ENCODE measurements at places on chromosomes 5 and 9.

GRCh38 chr5:36874465-36874864 is 2.1 kb upstream of the NIPBL start:
- peak; percentile 12 for DNase-seq

GRCh38 chr9:90907790-90908189 is 106.2 kb downstream of the SYK start:
- no peak for DNase-seq

DNA sequence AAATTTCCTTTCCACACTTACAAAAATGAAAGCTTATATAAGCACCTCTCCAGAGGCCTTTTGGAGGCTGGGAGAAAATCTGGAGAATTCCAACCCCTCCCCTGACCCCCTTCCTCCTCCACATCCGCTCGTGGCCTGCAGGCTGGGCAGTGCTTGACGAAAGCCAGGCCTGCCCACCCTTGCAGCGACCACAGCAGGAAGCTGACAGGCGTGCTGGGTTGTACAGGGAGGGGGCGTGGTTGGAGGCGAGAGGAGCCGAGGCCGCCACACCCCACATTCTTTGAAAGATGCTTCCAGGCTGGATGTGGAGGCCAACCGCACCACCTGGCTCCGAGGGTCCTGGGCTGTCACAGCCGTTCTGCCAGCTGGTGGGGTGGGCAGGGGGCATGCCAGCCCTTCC is 47.8 kb upstream of the IER5L start:
- peak; percentile 78 for DNase-seq

DNA sequence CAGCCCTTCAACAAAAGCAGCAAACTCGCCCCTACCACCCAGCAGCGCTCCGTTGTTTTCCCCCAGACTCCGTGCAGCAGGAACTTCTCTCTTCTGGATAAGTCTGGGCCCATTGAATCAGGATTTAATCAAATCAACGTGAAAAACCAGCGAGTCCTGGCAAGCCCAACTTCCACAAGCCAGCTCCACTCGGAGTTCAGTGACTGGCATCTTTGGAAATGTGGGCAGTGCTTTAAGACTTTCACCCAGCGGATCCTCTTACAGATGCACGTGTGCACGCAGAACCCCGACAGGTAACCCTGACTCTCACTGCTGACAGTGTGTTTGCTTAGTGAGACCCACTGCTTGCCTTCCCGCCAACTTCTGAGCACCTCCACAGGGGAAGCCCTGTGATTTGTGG is 81.8 kb downstream of the PRDM6 start:
- DNase-seq = no peak

DNA sequence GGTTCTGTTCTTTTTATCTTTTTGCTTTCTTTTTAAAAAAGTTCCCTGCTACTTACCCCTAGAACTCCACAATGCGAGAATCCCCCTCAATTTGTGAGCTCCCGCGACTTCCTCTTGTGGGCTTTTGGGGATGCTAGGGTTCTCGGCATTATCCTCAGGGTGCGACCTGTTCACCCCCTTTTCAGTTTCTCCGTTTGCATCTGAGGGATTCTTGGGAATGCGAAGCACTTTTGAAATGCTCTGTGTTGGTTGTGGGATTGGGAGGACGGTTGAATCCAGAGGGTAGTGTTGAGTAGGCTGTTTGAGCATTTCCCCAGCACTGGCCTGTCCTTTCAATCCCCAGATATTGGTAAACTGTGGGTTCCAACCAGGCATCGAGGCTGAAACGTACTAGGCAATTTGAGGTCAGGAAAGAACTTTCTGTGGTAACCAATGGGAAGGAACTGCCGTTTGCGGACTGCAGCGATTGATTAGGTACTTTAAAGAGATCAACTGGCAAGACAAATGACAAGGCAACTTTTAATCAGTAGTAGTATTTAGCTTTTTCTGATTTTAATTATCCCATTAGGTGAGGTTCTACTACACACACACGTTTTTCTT is 415 bp downstream of the XRCC4 start:
- peak; percentile 58 for DNase-seq

GRCh38 chr9:1916655-1917054 is 98.5 kb upstream of the SMARCA2 start:
- no peak for DNase-seq

DNA sequence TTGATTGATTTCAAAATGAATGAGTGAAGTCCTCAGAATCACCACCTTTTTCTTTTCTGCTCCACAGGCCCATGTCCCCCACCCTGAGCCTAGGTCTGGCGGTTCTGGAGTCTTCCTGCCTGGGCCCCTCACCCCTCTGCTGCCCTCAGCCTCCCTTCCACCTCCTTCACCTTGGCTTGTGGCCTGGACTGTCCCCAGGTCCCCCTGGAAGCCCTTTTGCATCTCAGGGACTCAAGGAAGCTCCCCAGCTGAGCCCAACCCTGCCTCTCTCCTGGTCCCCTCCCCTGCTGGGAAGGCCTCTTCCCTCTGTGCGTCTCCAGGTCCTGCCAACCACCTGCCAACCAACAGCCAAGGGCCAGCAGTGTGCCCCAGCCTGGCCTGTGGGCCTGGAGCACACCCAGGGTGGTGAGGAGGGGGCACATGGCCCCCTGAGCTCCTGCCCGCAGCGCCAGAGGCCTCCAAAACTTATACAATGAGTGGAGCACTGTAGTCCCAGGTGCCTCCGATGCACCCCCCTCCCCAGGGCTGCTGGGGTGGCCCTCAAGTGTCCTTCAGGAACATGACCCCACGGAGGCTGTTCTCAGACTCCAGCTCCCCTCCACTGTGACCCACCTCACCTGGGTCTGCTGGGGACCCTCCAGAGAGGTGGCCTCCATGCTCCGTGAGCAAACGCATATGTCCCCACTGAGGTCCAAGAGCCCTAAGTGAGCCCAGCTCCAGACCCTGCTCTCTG is 20.3 kb downstream of the GLT6D1 start:
- no peak for DNase-seq

- no peak for DNase-seq
Measured at GRCh38 chr5:136022965-136023364, 5.8 kb upstream of the TGFBI start.

DNA sequence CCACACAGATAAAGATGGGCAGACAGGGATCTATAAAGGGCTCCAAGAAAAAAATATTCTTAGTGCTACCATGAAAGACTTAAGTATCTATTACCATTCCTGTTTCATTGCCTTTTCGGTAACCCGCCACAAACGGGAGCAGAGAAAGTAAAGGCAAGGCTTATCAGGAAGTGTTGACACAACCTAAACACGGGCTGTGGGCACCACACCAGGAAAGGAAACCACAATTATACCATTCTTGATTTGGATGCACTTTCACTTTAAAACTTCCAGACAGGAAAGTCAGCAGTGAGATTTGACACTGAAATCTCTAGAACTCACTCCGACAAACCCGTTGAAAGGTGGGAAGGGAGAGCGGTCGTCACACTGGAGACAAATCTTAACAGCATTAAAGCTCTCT is 6.5 kb downstream of the TLE1 start:
- no peak for DNase-seq

DNA sequence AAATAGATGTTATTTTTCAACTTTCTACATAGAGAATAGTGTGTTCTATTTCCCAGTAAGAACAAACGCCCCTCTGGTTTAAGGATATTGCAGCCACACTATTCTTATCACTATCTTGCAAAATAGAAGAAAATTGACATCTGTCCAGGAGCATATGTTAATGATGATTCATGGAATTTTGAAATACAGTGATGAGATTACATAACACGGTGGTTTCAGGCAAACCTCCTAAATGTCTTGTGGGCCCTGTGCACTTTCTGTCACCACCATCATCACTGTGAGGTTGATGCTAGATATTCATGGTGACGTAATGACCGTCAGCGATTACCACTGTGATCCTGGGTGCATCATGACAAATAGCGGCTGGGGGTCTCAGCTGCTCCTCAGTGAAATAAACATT is 48.1 kb downstream of the CFAP90 start:
- no peak for DNase-seq

DNA sequence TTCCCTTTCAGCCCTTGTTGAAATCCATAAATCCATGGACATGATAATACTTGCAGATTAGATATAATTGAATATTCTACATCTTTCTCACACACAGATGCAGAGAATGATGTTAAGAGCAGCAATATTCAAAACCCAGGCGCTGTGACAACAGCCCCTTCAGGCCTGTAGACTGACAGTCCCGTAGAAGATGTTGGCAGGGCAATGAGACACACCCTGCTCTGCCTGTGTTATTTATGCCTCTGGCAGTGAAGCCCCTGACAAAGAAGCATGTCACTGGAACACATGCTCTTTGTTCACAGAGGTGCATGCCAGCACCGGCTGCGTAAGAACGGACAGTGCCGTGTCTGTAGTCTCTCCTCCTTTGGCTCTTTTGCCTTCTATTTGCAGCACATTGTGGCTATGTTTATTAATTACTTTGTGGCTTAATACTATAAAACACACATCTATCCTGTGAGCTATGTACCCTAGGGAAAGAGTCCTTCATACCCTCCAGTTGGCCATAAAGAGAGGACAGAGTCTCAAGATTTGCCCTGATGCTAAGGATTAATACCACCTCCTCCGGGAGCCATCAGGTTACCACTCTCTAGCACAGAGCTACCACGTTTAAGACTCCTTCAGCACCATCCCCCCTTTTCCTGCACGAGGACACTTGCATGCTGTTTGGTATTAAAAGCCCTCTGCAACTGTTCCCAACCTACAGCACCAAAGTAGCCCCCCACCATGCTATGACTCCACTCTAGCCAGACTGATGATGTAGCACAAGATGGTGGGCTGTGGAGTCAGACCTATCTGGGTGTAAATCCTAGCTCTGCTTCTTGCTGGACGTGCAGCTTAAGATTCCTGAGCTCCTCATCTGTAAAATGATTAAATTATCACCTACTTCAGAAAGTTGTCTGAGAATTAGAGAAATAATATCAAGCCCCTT is 2.0 kb upstream of the ANP32B start:
- DNase-seq = no peak

DNA sequence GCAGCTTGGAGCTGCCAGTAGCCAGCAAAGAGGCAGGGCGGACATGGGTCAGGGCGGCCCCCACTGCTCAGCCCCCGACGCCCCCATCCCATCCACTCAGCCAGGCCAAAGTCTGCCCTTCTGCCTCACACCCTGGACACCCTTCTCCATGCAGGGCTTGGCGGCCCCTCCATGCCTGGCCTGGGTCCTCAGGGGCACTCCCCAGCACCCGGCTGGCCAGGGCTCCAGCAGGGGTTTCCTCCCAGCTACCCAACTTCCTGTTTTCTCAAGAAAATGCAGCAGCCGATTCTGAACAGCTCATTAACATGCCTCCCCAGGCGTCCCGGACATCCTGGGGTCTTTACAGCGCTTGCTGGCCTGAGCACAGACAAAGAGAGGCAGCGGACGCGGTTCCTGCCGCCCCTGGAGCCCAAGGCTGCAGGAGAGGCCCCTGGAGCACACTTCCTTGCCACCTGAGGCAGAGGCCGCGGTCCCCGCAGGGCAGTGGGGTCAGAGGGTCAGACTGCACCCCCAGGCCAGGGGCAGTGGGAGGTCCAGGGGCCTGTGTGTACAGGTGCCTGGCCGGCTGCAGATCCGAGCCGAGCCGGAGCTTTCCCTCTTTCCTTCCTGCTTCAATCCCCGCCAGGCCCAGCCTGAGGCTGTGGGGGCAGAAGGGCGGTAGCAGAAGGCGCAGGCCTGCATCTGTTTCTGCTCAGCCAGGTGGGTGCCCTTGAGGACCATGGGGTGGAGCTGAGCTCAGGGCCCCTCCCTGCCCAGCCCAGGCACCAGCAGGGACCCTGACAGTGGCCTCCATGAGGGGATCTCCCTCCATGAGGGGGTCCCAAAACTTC is 18.7 kb upstream of the NRARP start:
- no peak for DNase-seq

DNA sequence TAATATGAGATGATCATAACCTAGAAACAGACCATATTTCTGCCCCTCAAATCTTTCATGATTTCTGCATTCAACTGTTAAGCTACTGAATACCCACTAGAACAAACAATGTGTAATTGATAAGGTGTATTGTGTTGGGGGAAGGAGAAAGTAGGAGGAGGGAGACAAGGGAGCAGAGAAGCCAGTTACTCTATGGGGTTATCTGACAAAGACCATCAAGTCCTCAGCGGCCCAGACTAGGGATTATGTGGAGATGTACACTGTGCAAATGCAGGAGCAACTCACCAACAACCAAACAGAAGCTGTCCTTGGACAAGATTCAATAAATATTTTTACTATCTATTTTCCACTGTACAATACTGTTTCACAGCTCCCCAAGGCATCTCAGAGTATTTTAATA is 2.7 kb downstream of the NRG2 start:
- no peak for DNase-seq

DNA sequence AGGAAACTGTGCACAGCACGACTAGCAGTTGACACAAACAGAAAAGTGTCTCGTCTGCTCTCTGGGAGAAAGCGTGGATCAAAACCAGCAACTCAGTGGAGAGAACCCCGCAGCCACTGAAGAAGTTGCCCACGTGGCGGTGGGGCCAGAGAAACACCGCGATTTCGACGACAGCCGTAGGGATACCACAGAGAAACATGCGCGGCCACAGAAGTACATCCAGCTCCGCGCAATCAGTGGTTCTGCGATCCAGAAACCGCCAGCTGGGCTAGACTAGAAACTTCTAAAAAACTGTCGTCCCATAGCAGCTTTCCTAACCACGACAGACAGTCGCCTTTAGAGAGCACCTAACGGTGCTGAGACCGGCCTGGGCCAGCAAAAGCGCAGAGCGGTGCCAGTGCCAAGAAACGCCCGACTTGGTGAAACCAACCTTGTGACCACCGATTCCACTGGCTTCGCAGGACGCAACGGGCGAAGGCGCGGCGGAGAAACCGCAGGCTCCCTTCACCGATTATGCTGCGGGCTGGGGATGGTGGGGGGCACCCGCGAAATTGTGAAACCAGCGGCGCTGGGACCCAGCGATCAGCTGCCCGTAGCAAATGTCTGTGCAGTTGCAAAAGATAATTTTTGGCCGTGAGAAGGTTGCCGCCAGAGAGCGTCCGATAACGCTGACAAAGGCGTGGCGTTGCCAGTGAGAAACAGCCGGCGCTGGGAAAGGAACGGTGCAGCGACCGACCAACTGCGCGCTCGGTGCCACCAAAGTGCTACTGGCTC is 2.7 kb upstream of the ANXA2R start:
- DNase-seq = peak; percentile 79

DNA sequence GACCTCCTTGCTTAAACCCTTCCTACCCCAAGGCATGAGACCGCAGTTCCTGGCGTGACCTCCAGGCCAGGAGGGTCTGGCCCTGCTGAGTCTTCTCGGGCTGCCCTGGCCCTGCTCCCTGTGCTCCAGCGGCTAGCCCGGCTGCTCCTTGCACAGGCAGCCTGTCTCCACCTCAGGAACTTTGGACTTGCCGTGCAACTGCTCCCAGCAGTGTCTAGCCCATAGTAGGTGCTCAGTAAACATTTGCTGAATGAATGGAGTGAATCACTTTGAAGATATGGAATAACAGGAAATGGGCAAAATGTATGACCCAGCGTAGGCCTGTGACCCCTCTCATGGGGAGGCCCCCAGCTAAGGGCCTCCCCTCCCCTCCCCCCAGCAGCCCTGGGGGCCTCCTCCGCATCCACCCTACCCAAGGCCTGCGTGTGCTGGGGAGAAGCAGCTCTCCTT is 127.1 kb downstream of the ZNF354C start:
- peak; percentile 25 for DNase-seq

GRCh38 chr5:120152472-120152871 is 311.6 kb upstream of the PRR16 start:
- peak; percentile 94 for DNase-seq
